ENCODE measurements at places on chromosomes 3 and 15.

GRCh38 chr15:77840991-77841775, 208.5 kb upstream of the LINGO1 start:
- no peak for DNase-seq

DNA sequence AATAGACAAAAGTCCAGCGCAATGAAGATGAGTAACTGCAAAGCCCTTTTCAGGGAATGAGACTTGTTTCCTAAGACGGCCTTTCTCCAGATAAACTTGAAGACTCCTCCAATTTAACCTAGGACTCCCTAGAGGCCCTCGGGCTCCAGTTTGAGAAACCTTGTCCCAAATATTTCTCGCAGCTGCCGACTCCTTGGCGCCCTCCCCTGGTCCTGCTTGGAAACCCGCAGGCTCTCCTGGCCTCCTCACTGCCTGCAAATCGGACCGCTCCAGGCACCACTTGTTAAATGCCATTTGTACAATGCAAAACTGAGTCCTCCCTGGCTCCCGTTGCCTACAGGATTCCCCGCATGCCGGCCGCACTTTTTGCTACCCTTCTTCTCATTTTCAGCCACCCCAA, 36.8 kb downstream of the MUC4 start:
- no peak for DNase-seq

DNA sequence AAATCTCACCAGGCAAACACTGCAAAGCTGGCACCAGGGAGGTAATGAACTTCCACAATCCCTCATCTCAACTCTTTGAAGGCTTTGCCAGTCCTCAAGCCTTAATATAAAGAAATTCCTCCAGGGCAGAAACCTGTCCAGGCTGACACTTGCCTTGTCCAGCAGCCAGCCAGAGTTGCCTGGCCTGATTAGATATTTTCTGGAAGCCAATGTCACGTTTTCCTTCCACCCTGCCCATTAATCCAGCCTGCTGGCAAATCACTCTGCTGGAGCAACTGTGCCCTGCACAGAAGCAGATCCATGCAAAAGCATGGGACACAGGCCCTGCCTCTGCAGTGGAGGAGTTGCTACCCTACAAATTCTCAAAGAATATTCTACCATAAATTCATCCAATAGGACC, 56.5 kb downstream of the HEG1 start:
- DNase-seq, result no peak

GRCh38 chr3:138875754-138876664, 41.3 kb upstream of the PIK3CB start:
- DNase-seq, result no peak

GRCh38 chr15:60945196-60945595, 283.9 kb downstream of the RORA start:
- no peak for DNase-seq

DNA sequence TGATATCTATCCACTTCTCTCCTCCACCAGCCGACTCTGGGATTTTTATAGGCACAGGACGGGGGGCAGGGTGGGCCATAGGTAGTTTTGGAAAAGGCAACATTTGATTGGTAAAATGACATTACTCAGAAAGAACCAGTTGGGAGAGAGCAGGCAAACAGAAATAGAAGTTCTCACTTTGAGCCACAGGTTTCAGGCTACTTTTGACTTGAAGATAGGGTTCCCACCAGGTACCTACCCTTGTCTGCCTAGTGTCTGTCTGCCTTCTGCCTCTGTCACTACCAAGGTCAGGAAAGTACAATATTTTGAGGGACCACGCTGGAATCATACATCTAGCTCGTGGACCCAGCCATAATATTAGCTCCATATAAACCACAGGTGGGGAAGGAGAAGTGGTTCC, 412.9 kb upstream of the GRM7 start:
- DNase-seq, result no peak

- DNase-seq, result no peak
These were observed 64.6 kb upstream of the UBE2E1 start for GRCh38 chr3:23741036-23741706.

DNA sequence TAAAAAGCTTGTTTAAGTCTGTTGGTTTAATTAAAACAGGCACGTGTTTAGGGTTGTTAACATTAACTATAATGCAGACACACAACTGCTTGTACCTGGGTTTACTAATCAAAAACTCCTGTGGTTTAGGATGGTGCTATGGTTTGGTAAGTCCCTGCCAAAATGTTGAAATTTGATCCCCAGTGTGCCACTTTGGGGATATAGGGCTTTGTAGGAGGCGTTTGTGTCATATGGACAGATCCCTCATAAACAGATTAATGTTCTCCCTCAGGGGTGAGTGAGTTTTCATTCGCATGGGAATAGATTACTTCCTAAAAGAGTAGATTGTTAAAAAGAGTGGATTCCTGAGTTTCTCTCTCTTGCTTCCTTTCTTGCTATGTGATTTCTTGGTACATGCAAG, 18.7 kb upstream of the GK5 start:
- no peak for DNase-seq

GRCh38 chr3:46517016-46517783, 19.4 kb downstream of the RTP3 start:
- no peak for DNase-seq

GRCh38 chr3:10978956-10979355, 13.6 kb upstream of the SLC6A1 start:
- DNase-seq, result no peak

- no peak for DNase-seq
These were observed 67.2 kb downstream of the SQOR start for GRCh38 chr15:45702041-45702440.

DNA sequence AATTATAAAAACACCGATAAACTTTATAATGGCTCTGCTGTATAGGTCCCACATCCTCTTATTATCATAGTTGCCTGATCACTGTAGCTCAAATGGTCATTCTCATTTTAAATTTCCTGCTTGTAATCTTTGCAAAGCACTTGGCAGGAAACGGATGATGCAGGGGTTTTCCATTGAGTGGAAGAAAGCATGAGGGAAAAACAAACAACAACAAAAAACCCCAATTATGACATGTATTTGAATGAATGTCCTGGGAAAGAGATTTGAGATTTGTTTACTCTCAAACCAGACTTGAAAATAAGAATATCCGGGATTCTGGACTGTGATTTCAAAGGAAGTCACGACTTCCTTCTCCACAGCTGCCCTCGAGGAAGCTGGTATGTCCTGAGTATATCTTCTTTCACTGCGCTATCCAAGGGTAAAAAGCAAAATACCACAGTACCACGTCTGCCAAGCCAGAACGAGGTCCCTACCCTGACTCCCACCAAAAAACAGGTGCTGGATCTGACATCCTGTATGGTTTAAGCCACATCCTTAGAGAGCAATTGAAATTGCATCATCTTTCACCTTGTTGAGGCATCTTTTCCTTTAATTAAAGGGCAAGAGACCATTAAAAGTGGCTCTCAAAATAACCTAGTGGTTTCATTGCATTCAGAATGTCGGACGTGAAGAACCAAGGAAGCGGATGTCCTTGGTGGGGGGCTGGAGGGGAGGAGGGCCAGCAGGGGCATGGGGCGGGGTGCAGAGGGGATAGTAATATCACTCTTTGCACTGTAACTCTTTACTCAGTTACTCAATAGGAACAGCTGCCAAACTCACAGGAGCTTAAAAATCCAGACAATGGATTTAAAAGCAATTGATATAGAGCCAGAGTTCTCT, 13.5 kb upstream of the TIPIN start:
- peak; percentile 34 for DNase-seq

DNA sequence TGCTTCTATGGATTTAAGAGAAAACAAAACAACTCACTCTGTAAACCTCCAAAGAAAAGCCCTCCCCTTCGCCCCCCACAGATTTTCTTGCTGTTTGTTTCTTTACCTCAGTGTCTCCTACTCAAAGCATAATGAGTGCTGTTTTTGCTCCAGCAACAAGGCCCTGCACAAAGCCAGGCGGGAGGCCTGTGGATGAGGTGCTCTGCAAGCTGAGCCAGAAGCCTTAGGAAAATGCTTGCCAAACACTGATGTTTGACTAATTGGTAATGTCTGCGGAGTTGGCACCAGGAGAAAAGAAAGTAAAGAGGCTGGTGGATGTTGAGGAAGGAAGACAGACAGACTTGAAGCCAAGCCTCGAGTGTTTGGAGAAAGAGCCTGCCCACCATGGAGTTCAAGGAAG, 99.7 kb downstream of the RARB start:
- no peak for DNase-seq

GRCh38 chr3:127525373-127525772, 65.2 kb downstream of the TPRA1 start:
- DNase-seq, result no peak

DNA sequence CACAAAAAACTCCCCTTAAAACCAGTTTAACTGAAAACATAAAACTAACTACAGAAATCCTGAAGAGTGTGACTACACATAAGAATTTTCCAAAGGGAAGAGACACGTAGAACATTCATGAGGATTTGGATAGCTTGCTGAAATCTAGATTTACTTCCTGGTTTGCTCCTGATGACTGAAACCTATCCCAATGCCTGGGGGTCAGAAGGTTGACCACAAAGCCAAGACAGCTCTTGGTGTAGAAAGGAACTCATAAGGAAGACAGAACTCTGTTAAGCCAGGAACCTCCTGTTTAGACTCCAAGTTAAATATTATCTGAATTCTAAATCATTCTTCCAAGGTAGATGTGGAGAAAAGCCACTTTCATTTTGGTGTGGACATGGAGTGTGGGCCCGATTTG, 92.8 kb downstream of the TFG start:
- no peak for DNase-seq

- no peak for DNase-seq
These were observed 33.1 kb downstream of the RAB11A start for GRCh38 chr15:65902373-65902772.

- no peak for DNase-seq
These were observed 248.7 kb upstream of the C2CD4B start for GRCh38 chr15:62413786-62414185.

- no peak for DNase-seq
These were observed 123.8 kb upstream of the TJP1 start for GRCh38 chr15:29945943-29946596.

- peak; percentile 53 for DNase-seq
These were observed 25.1 kb upstream of the CSTA start for GRCh38 chr3:122299872-122300460.

GRCh38 chr3:143668924-143669790, 179.1 kb downstream of the SLC9A9 start:
- no peak for DNase-seq

- DNase-seq, result no peak
These were observed 57.4 kb downstream of the ABHD5 start for GRCh38 chr3:43748179-43748578.

- no peak for DNase-seq
These were observed 66.8 kb downstream of the RPL39L start for GRCh38 chr3:187072511-187072910.

- DNase-seq, result no peak
These were observed 7.0 kb downstream of the MELTF start for GRCh38 chr3:197022405-197023231.

DNA sequence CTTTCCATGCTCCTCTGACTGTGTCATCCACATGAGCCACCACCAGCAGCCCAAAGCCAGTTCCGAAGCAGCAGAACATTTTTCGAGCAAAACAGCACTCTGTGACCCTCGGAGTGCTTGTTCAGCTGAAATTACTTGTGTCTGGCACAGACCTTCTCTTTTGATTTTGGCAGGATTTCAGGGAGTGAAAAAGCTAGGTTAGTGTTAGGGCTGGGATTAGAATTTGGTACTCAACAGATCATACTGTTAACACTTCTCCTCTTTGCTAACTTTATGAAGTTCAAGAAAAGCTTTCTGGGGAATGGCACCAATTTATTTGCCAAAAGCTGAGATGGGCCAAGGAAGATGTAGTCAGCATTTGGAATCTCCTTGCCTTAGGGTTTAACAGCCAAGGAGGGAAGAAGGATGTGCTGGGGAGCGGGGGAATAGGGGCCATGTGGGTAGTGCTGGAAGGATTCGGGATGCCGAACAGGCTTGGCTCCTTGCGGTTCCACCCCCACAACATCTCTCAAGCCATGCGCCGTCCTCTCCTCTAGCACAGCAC, 55.1 kb upstream of the TRA2B start:
- no peak for DNase-seq

GRCh38 chr15:58980351-58980939, 7.0 kb upstream of the RNF111 start:
- DNase-seq, result no peak

DNA sequence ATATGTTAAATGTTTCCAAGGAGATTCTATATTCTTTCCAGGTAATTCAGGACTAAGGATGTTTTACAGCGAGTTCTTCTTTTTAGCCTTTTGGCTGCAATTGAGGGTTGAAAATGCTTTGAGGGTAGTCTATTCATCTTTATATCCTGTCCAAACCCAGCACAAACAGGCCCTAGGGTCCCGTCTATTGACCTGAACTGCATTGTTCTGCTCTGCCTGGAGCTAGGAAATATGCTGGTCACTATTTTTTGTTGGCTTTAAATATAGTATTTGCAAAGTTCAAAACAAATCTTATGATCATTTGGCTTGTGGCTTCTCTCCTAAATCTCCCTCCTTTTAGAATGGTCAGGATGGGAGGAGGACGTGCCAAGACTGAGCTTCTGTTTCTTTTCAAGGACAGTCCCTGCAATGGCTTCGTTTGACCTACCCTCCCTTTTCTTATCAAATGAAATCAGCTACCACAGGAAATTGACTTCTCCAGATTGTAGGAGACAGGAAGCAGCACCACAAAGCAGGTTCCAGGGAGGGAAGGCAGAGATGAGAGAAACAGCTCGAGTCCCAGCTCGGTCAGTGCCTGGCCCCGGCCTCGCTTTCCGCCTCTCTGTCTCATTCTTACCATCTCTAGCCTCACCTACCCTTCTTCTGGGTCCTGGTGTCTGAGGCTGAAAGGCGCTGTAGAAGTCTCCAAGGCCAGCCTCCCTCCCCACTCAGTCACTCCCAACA, 27.6 kb upstream of the NRROS start:
- no peak for DNase-seq
